HuH-7 (cell line): ENCODE measurements at places on chromosomes 6 and 20.

- DNase-seq, result no peak
These were observed 51.9 kb downstream of the RNF217 start for GRCh38 chr6:125013938-125014660.

- no peak for DNase-seq
These were observed 533.4 kb downstream of the PKHD1 start for GRCh38 chr6:51554029-51554428.

DNA sequence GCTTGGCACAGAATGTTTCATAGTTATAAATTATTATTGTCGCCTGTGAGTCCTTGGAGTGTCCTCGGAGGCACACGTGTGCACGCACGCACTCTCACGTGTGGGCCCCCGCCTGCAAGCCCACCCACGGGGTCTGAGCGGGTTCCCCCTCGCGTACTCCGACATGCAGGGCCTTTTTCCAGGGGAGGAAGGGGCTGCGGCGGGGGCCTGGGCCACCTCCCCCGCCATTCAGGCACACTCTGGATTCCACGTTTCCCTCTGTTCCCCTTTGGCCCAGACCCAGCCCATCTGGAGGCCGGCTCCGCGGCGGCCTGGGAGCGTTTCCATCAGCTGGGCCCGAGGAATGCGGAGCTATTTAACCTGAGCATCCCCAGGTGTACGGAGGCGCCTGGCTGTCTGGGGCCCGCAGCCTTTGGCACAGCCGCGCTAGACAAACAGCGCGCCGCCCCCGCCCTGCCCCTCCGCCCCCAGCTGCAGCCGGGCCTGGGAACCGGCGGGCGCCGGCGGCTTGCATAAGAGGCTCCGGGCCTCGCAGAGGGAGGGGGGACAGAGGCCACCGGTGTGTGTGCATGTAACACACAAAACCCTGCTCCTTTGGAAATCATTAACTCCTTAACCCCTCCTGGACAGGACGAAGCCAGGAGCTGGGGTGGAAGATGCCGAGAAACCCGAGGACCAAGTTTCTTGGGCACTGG lies 3.3 kb downstream of the ID1 start:
- DNase-seq, result peak; percentile 98

GRCh38 chr20:59051666-59052185 lies 9.1 kb upstream of the PRELID3B start:
- DNase-seq, result no peak

DNA sequence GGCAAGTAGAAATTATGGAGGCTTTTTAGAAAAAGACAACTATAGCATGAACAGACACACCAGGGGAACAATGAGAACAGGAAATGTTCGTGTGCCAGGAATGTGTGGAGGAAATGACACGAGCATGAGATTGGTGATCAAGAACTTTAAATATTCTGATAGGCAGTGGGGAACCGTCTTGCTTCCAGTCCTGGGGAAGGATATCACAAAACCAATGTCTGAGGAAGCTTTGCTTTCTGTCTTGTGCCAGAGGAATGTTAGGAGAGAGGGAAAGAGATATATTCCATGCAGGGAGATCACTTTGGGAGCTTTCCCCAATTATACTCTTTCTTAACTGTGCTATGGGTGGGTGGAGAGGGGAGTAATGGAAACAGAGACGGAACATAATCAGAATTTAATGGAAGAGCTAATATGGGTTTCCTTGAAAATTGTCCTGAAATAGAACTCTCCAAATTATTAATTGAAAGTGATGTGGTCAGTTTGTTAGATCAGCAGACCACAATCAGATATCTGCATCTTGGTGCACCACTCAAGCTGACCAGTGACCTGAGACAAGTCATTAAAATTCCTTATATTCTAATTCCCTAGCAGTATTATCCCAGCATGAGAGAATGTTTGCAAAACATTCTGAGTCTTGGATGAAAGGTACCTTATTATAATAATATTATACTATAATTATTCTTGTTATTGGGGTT lies 178.2 kb downstream of the SOX4 start:
- no peak for DNase-seq

DNA sequence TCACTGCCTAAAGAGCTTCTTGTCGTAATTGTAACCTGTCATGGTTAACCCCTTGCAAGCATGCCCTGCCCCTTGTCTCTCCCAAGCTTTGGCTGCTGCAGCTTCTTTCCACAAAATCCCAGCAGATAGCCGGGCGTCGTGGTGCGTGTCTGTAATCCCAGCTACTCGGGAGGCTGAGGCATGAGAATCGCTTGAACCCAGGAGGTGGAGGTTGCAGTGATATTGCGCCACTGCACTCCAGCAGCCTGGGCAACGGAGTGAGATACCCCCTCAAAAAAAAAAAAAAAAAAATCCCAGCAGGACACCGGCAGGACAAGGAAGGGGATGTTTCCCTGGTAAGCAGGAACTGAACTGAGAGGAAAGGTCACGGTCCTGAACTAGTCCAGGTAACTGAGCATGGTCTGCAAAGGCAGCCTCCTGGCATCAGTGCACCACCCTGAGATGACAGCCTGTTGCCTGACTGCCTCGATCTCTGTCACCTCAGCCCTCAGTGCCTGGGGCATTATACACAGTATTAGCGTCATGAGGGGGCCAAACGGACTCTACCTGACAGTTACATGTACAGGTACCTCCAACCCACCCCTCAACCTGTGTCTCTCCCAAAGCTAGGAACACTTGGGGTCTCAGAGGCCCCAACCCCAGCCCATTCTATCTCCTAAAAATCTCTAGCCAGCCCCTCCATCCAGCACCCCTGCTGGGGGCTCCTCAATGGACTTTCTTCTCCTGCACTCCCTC lies 1.8 kb downstream of the LZTS3 start:
- DNase-seq, result no peak

DNA sequence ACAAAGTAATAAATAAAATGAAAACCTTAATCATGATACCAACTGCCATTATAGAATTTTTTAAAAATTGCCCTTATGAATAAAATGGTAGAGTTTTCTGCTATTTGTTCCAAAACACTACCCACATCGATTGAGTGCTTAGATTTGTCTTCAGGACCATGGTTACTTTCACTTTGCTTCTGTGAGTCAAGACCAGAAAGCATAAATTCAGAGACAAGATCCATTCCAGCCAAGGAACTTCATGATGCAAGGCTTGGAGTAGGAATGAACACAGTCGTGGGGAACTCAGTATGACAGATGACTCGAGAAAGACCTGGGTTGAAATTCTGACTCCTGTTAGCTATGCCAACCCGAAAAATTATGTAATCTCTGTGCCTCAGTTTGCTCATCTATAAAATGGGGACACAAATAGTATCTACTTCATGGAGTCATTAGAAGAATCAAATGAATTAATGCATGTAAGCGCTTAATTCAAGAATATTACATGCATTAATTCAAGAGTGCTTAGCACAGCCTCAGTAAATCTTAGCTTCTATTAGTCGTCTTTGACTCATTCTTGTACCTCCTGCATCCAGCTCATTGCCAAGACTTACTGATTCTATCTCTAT lies 72.5 kb upstream of the MYLIP start:
- DNase-seq, result no peak

DNA sequence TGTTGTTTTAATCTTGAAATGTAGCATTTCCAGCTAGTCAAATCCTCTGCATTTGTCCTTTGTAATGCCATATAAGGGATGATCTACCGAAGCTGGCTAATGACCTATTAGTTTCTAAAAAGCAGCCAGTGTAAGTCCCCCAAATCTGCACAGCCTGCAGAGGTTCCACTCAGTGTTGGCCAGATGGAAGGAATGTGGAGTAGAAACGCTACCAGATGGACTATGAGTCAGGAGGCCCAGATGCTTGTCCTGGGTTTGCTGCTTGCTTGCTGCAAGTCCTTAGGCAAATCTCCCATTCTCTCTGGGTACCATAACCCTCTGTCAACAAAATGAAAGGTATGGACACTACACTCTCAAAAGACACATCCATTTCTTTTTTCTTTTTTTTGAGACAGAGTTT lies 149.8 kb downstream of the BTBD9 start:
- no peak for DNase-seq

DNA sequence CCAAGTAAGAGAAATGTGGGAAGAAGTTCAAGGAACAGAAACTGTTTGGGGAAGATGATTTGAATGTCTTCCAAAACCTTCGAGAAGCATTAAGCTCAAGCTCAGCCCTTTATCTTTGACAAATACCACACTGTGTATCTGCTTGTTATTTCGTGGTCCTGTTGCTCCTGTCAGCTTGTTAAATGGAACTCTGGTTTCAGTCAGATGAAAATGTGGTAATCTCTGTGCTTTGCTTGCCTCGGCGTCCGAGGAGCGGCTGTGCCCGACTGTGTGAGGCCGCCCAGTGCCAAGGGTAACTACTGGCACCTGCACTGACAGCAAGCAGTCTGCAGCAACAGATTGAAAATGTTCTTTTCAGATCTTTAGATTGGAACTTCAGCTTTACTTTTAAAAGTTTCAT lies 577.9 kb upstream of the FLRT3 start:
- no peak for DNase-seq

GRCh38 chr6:45658958-45659357 lies 281.2 kb upstream of the SUPT3H start:
- no peak for DNase-seq

GRCh38 chr6:84182001-84182400 lies 45.4 kb downstream of the CEP162 start:
- no peak for DNase-seq

DNA sequence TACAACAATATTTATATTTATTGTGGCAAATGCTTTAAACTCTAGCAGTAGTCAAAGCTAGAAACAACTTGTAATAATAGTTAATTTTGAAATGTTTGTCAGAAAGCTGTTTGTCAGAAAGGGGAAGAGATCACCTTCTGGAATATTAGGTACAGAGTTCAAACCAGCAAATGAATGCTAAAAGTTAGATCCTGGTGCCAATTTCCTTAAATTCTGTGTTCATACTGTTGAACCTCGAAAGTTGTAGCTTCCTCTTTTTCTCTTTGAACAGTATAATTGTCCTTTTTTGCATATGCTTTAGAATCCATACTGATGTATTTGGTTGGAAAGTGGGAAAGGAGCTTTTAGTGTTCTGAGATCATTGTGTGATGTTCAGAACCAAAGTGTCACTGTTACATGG lies 22.4 kb downstream of the ITCH start:
- DNase-seq, result no peak

GRCh38 chr20:57711311-57711712 lies 1.5 kb upstream of the PMEPA1 start:
- DNase-seq, result no peak

- DNase-seq, result no peak
These were observed 103.5 kb downstream of the SCP2D1 start for GRCh38 chr20:18916886-18917750.

- DNase-seq, result peak; percentile 27
These were observed 14.4 kb downstream of the CCDC167 start for GRCh38 chr6:37485291-37485702.

- DNase-seq, result no peak
These were observed 86.4 kb downstream of the CEBPB start for GRCh38 chr20:50277064-50277415.

- DNase-seq, result peak; percentile 63
These were observed 8.6 kb downstream of the AARS2 start for GRCh38 chr6:44304282-44305199.

DNA sequence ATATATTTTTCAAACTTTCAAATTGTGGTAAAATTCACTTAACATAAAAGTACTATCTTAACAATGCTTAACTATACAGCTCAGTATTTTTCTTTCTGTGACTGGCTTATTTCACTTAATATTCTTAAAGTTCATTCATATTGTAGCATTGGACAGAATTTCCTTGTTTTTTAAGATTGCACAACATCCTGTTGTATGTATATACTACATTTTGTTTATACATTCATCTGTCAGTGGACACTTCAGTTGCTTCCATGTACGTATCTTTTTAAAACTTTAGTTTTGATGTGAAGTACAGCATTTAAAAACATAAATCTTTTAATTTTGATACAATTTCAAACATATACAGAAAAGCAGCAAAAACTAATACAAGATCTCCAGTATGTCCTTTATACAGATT lies 220.7 kb downstream of the ZFAND3 start:
- no peak for DNase-seq

DNA sequence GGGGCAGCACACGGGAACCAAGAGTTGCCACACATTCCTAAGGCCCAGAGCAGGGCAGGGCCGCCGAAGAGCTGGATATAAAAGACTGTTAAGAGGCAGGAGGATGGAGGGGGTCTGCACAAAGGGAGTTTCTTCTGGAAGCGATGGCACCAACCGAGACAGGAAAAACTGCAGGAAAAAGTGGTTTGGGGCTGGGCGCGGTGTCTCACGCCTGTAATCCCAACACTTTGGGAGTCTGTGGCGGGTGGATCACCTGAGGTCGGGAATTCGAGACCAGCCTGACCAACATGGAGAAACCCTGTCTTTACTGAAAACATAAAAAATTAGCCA lies 41.8 kb downstream of the SSR1 start:
- DNase-seq, result no peak
